C1 segment of cervical spinal cord (tissue), 14 donors: ENCODE measurements at places on chromosomes 16 and 17.

GRCh38 chr16:31071861-31072260 is 2.2 kb downstream of the ZNF668 start:
- no peak for DNase-seq

- DNase-seq: no peak
These were observed 36.0 kb downstream of the IL21R start for GRCh38 chr16:27437946-27438345.

DNA sequence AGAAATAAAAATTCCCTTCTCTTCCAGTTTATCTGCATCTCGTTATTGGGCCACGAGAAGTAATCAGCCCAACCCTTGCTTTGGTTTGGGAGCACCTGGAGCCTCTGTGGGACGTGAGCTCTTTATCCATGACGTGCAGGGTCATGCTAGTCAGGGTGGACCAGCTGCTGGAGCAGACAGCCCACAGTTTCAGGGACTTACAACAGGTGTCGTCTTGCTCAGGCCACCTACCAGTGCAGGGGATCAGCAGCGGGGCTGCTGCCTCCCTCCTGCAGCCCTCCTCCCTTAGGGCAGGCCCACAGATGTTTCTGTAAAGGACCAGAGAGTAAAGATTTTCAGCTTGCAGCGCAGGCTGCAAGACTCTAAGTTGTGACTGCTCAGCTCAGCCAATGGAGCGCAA is 16.9 kb downstream of the ADAD2 start:
- DNase-seq: no peak

- DNase-seq: no peak
These were observed 178.6 kb downstream of the NTN1 start for GRCh38 chr17:9199571-9200551.

GRCh38 chr17:74547736-74548135 is 1.8 kb upstream of the CD300C start:
- DNase-seq: no peak

GRCh38 chr17:60941028-60941427 is 263.4 kb downstream of the BCAS3 start:
- no peak for DNase-seq

- DNase-seq: no peak
These were observed 73.8 kb downstream of the XYLT1 start for GRCh38 chr16:17396762-17397498.

GRCh38 chr16:11868412-11868980 is 17.2 kb upstream of the RSL1D1 start:
- DNase-seq: no peak

DNA sequence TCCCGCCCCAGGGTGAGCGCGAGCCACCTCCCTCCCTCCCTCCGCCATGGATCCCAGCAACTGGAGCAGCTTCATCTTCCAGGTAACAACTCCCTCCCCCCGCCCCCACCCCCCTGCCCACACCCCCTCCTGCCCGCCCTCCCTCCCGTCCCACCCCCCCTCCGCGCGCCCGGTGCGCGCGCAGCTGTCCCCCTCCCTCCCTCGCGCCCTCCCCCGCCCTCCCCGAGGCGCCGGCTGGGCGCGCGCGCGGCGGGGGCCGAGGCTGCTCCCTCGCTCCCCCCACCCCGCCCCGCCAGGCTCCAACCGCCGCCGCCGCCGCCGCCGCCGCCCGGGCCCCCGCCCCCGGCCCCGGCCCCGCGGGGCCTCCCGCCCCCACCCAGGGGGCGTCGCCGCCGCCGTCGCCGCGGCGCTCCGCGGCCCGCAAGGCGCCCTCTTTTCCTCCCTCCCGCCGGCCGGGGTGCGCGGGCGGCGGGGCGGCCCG is at the start of gene MAZ:
MAZ (plus strand) TSS at position 431 of the 481 bp plus-strand sequence. CDS start 173 bp downstream, outside the sequence.
- no peak for DNase-seq

- peak; percentile 33 for DNase-seq
These were observed at the start of gene NXPH3 for GRCh38 chr17:49575679-49576087. Gene NXPH3 (plus strand): TSS chr17:49575871. CDS start chr17:49576220, 349 bp downstream.

- DNase-seq: no peak
These were observed 1.4 kb downstream of the FMNL1 start for GRCh38 chr17:45222996-45223538.

DNA sequence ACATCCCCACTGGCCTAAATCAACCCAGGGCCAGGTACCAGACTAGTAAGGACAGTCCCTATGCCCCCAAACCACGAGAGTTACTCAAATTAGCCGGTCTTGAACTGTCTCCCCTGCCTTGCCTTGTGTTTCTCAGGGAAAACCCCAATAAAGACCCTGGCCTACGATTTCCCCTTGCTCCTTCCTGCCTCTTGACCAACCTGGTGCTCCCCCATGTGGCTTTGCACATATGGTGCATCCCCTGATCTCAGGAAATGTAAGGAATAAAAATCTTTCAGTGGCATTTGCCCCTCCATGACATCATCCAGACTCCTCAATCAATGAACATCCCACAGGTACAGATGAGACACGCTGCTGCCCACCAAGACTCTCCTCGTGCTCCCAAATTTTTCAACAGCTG is 87.9 kb downstream of the ZNF18 start:
- DNase-seq: no peak

DNA sequence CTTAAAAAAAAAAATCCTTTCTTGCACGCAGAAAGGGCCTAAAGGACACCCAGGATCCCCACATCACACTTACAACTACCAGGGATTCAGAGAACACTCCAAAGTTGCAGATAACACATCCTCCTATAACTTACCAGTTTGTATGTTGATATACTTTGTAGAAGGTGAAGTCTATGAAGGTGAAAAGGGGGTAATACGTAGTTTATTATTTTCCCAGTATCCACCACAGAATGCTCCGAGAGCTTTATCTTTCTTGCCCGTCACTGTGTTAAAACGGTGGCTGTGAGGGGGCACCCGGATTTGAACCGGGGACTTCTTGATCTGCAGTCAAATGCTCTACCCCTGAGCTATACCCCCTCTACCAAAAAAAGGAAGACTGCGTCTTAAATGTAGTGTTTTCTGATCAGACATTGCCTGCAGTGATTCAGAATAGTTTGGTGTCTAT is 7.9 kb upstream of the RPL23 start:
- no peak for DNase-seq

GRCh38 chr16:27636453-27637240 is 86.7 kb downstream of the KATNIP start:
- no peak for DNase-seq

- DNase-seq: no peak
These were observed 8.3 kb downstream of the HAGH start for GRCh38 chr16:1818204-1818872.

- DNase-seq: no peak
These were observed 41.0 kb upstream of the SREBF1 start for GRCh38 chr17:17877529-17878358.

- no peak for DNase-seq
These were observed 18.5 kb downstream of the SEC14L5 start for GRCh38 chr16:4976611-4977145.

- peak; percentile 63 for DNase-seq
These were observed 15.7 kb upstream of the ALDOA start for GRCh38 chr16:30049871-30050270.

- DNase-seq: no peak
These were observed 178.5 kb upstream of the TBX2 start for GRCh38 chr17:61221181-61221580.

- no peak for DNase-seq
These were observed 5.7 kb downstream of the TRIM47 start for GRCh38 chr17:75872434-75873351.

- DNase-seq: no peak
These were observed 18.1 kb downstream of the USP36 start for GRCh38 chr17:78822552-78822951.

DNA sequence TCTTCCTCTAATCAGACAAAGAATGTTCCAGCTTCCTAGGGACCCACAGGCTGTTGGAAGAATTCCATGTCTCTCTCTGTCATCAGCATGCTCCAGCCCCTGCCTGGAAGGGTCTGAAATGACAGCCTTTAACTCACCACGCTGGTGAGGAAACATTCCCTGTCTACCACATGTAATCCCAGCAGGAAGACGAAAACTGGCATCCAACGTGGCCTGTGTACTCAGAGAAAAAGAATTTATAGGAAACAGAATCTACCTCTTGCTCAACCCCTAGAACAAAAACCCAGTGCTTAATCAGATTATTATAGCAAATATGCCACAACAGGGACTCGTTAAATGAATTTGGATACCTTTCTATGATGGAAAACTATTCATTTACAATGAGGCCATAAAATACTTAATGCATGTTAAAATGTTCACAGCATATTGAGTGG is 147.3 kb upstream of the FOXF1 start:
- no peak for DNase-seq

DNA sequence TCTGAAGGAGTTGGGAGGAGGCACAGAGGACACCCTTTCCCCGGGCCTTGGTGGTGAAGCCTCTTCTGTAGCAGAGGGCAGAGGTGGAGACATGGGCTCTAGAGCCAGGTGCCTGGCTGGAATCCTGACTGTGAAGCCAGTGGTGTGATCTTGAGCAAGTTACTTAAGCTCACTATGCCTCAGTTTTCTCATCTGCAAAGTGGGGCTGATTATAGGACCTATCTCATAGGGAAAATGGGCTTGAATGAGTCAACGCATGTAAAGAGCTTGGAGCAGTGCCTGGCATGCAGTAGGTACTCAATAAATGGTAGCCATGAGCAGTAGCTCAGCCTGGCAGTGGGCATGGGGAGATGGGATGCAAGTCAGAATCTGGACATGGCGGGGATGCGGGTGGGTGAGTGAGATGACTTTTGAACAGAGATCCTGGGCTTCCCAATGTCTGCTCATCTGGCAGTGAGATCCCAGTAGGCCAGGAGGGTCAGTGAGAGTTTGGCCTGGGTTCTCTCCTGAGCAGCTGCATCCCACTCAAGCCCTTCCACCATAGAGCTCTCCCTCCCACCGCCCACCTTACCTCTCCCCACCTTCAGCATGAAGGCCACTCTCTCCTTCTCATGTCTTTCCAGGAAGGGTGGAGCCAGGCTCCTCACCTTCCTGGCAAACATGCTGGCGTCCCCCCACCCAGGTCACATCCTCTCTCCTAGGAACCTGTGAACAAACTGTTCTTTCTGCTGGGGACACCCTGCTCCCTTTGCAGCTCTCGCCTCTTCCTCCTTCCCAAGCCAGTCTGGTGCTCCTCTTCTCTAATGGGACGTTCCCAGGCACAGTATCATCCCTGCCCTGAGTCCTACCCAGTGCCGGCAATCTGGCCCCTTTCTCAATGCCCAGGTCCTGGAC is 13.1 kb upstream of the SP2 start:
- DNase-seq: no peak

- DNase-seq: no peak
These were observed 377.1 kb downstream of the CNTNAP4 start for GRCh38 chr16:76654088-76654820.

GRCh38 chr16:10947211-10947787 is 2.9 kb downstream of the CLEC16A start:
- DNase-seq: no peak

- DNase-seq: no peak
These were observed 5.4 kb downstream of the TSC2 start for GRCh38 chr16:2053211-2053610.

- DNase-seq: no peak
These were observed 301.8 kb downstream of the CPPED1 start for GRCh38 chr16:12501707-12502457.

DNA sequence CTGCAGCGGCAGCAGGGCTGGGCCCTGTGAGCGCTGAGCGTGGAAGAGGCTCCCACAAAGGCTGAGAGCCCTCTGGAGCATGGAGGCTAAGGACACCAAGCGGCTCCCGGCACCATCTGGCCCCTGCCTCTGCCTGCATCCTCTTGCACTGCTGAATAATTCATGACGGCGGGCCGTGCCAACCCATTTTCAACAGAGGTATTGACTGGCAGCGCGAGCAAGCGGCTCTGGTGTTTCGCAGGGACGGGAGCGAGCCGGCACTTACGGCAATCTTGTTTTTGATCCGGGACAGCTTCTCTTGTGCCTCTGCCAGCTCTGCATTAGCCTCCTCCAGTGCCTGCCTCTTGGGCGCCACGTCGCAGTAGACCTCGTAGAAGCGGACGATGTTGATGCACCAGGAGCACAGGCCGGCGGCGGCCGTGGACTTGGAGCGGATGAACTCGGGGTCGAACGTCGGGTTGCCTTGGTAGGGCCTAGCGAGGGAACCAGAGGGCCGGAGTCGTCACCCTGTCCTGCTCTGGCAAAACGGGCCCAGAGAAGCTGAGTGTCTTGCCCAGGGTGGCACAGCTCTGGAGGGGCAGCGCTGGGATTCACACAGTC is 80.4 kb downstream of the PGS1 start:
- DNase-seq: peak; percentile 86

DNA sequence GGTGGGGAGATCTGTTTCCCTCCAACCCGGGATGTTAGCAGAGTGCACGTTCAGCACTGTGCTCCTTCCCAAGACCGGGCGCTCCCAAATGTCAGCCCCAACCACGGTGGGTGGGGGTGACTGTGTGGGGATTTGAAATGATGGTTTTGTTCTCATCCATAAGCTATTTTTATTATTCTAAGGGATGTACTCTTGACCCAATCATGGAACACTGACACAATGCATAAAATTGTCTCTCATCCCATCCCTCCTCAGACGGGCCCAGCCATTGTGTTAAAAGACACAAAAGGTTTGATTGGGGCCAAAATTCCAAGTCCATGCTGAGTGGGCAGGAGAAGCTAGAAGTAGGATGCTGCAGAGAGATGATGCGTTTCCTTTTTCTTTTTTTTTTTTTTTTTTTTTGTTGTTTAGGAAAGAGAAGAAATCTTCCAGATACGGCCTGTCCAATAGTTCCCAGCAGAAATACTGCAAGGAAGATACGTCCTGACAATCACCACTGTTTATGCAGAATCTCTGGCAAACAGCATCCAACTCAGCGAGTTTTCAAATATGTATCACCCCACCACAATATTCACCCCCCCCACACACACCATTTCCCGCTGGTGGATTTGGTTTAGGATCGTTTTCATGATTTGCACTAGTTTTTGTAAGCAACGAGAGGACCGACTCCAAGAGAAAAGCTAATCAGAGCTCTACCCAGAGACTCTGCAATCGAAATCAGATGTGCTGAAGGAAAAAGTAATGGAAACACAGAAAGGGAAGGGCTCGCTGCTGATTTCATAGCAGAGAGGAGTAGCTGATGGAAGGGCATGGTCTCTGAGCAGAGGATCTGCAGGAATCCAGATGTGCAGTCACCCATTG is 163.5 kb upstream of the DYNLRB2 start:
- DNase-seq: no peak

DNA sequence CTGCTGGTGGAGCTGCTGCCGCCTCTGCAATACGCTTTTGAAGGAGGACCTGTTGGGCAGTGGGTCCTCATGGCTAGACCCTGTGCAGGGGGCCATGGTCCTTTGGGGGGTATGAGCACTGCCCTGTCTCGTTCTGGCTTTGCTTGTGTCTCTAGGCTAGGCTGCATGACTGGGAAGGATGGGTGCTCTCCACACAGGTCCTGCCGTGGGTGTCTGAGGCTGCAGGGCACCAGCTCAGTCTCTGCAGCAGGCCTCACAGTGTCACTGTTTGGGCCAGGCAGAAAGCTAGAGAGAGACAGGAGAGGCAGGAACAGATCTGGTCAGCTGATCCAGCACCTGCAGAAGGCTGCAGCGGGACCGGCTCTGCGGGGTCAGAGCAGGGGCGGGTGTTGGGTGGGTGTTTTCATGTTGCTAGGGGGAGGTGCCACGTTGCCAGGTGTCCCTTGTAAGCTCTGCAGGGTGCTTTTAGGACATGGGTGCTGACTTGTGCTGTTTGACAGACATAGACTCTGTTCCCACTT is 111.4 kb downstream of the SNX29 start:
- no peak for DNase-seq
